ENCODE measurements at places on chromosomes 7 and 10. TPM values are rescaled to one million over a fixed set of nuclear protein-coding genes. Genes with fewer than 3 reads are reported as not detected.

The SFMBT2 gene
- 3.8 TPM for total RNA-seq

The GPER1 gene
- total RNA-seq: 2.3 TPM

The CFAP70 gene
- 0.32 TPM for total RNA-seq

- DNase-seq: no peak
These were observed 16.2 kb downstream of the RPS24 start for GRCh38 chr10:78049851-78050250.

DNA sequence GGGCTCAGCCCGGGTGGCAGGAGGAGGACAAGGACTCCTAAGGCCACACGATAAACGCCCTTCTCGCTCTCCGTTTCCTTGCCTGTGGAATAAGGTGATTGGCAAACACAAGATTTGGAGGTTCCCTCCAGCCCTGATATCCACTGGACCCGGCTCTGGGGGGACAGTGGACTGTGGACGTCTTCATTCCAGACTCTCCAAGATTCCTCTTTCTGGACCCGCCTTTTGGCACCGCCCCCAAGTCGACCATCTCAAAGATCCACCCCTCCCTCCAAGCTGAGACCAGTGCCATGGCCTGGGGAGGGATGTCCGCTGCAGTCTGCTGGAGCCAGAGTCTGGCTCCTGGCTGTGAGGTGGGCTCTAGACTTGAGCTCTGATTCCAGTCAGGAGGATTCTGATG is 23.6 kb downstream of the ZNF783 start:
- no peak for DNase-seq

All from NCI-H460 (cell line).